ENCODE measurements at places on chromosomes 3 and 15. TPM values are rescaled to one million over a fixed set of nuclear protein-coding genes. Genes with fewer than 3 reads are reported as not detected.

DNA sequence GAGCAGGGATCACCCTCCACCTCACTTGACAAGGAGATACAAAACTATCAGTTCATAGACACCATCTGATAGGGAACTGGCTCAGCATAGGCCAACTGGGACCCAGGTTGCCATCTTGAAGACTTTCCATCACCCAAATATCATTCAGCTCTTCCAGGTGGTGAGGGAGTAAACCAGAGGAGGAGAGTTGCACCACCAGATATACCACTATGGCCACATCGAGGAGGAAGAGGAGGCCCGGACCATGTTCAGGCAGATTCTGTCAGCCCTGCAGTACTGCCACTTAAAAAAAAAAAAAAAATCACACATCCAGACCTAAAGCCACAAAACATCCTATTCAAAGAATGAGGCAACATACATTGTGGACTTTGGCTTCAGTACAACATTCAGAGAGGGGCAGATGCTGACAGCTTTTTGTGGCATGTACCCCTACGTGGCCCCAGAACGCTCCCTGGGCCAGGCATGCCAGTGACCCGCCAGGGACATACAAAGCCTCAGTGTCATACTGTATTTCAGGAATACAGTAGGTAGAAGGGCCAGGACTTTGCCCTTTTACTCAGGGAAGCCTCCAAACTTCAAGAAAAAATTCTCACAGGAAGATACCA lies 18.4 kb upstream of the EMC3 start:
- DNase-seq: no peak

DNA sequence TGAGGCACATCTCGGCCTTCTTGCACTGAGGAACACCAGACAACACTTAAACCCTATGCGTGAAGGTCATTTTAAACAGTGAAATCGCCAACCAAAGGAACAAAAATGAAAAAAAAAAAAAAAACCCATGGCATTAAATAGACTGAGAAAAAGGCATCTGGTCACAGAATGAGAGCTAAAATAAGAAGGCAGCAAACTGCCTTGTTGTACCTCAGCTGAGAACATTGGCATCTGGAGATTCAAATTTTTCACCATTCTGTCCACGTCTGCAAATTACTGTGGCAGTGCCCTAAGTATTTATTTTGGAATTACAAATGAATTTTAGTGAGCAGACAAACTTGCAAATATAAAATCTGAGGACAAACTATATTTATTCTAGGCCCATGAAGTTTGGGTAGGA lies 82.6 kb upstream of the POU1F1 start:
- no peak for DNase-seq

GRCh38 chr3:35505181-35505580 lies 134.1 kb upstream of the ARPP21 start:
- no peak for DNase-seq

GRCh38 chr3:46930166-46930944 lies 46.2 kb downstream of the CCDC12 start:
- no peak for DNase-seq

DNA sequence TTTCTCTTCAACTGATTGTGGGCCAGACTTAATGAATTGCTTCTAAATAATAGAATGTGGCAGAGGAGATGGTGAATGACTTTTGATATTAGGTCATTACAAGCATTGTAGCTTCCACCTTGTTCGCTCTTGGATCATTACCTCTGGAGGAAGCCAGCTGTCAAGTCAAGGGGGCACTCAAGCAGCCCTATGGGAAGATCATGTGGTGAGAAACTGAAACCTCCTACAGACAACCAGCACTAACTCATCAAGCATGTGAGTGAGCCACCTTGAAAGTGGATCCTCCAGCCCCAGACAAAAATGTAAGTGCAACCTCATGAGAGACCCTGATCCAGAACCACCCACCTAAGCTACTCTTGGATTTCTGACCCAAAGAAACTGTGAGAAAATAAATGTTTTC lies 109.8 kb upstream of the TBC1D5 start:
- no peak for DNase-seq

GRCh38 chr3:149933858-149934257 lies 36.8 kb downstream of the PFN2 start:
- DNase-seq: no peak

DNA sequence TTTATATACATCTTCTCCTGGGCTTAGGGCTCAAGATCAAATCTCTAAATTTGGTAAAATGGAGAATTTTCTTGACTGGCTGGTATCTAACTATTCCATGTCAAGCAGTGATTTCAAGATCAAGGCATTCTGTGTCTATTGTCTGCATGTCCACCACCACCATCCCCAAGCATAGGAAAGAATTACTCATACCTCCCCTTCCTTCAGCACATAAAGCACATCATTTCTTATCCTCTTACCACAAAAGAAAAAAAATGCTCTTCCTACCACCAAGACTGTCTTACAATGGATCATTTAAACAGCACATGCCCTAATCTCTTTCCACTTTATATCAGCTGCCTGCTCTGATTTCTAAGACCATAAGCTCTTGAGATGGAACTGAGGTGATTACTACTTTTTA lies 470.5 kb upstream of the THBS1 start:
- no peak for DNase-seq

DNA sequence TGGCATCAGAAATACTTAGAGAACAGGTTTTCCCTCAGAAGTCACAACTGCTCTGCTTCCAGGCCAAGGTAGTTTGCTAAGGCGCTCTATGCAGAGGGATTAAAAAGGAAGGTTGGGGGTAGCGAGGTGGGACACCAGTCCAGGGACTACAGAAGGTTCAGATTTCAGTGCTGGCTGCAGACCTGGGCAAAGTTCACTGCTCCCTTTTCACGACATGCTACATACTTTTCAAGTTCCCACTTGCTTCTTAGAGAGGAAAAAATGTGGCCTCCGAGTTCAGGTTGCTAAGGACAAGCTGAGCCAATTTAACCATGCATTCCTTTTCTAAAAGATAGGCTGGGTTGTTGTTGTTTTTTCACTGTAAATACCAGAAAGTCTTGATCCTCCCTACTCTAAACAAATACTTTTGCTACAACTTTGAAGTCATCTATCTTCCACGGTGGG lies 158.6 kb upstream of the NR2F2 start:
- no peak for DNase-seq

GRCh38 chr3:31900583-31900982 lies 80.5 kb downstream of the OSBPL10 start:
- no peak for DNase-seq

DNA sequence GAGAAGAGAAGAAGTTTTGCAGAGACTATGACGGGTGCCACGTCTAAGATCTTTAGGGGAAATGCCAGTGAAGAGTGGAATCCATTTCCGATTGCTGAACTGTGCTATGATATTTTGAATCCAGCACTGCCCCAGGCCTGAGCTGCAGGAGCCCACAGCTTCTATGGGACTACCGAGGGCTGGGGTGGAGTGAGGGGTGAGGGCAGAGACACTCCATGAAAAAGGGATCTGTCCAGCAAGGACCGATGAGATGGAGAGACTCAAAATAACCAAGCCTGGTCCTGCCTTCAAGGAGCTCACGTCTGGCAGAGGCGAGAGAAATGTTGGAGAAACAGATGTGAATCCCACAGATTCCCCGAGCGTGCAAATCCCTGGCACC lies 79.8 kb upstream of the MEF2A start:
- no peak for DNase-seq

DNA sequence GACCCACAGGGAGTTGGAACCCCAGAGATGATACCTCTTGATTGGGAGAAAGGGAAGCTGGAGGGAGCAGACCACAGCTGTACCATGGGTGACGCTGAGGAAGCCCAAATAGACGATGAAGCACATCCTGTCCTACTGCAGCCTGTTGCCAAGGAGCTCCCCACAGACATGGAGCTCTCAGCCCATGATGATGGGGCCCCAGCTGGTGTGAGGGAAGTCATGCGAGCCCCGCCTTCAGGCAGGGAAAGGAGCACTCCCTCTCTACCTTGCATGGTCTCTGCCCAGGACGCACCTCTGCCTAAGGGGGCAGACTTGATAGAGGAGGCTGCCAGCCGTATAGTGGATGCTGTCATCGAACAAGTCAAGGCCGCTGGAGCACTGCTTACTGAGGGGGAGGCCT lies 201.1 kb downstream of the AKAP13 start:
- peak; percentile 80 for DNase-seq

DNA sequence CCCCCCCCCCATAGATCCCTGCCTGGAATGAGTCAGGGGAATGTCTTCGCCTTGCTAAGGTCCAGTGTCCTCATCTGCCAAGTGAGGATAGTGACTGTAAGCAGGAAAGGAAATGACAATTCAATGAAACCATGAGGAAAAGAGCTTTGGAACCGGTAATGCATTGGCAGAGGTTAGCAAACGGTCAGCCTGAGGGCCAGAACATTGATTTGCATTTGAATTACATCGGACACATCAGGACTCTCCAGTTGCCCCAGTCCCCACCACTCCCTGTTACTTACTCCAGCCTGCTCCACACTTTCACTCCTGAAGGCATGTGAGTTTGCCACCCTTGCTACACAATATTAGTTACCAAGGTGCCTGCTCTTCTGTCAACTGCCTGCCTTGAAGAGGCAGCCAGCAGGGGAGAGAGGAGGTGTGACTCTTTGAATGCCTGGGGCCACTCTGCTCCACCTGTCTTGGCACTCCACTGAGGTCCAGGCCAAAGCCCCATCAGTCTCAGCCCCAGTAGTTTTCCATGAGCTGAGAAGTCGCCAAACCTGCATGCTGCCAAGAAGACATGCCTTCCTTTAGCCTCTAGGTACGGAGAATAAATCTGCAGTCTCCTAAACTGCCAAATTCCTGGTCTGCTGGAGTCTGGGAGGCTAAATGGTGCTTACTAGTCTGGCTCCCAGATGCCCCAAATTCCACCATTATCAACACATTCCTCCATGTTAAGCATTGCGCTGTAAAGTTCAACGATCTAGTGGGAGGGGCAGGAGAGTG lies 191.7 kb upstream of the TLE3 start:
- DNase-seq: no peak

DNA sequence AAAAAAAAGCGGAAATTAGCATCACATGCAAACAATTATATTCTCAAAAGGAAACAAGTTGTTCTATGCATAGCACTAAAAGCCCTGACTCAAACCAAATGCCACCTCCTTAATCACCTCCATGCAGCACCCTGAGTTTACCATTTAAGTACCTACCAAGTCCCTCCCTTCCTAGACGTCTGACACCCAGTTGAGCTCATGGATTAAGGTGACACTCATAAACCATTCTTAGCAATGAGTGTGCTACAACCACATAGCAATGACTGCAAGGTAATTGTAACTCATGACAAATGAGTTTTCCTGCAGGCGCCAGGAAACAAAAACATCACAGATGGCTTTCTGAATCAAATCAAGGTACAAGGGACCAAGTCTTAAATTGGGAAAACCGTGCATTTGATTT lies 32.0 kb downstream of the WWTR1 start:
- DNase-seq: no peak

DNA sequence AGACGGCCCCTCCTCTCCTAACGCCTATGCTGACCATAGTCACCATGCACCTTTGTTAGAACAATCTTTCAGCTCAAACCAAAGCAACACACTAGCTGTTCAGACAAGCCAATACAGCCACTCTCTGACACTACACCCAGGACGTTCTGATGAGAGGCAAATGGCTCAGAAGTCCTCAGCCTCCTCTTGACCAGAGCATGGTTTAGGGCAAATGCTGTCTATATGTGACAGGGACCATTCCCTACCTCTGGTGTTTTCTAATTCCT lies 264.8 kb upstream of the HES1 start:
- DNase-seq: no peak

GRCh38 chr3:123129532-123129931 lies 62.7 kb downstream of the PDIA5 start:
- no peak for DNase-seq

GRCh38 chr3:126464997-126465396 lies 10.7 kb downstream of the ZXDC start:
- DNase-seq: no peak

DNA sequence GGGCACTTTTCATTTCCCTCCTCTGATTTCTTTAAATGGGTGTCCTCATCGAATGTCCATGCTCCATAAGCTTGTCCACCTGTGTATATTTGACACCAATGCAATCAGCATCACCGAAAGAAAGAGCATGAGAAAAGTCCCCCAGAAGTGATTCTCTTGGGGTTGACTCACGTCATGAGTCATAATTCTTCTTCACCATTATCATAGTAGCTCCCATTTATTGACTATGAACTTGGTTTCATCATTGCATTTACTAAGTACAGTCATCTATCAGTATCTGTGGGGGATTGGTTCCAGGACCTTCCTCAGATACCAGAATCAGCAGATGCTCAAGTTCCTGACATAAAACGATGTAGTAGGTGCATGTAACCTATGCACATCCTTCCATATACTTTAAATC lies 372.5 kb upstream of the CFAP20DC start:
- peak; percentile 25 for DNase-seq

DNA sequence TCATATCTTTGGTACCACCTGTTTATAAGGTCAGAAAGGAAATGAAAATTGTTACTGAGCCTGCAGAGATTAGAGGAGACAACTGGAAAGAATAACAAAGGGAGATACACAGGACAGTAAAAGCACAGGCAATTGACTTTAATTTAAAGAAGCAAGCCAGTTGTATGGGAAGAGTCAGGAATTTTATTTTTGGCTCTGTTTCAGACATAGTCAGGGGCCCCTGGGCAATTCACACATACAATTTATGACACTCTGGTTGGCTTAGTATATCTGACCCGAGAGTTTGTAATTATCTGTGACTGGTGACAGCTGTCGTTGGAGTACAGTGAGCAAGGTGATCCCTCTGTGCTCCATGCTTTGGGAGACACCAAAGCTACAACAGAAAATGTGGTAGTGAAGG lies 591.9 kb upstream of the NECTIN3 start:
- no peak for DNase-seq

- DNase-seq: peak; percentile 58
Measured at GRCh38 chr15:90184786-90185704, 16.1 kb upstream of the SEMA4B start.

- DNase-seq: no peak
Measured at GRCh38 chr3:45923755-45924154, 19.5 kb upstream of the CXCR6 start.

- DNase-seq: no peak
Measured at GRCh38 chr15:42138968-42139386, 17.5 kb downstream of the PLA2G4F start.

CCNDBP1 gene
- total RNA-seq: 62.1 TPM

TUSC7 gene
- not detected for total RNA-seq

RTP4 gene
- total RNA-seq: 0.81 TPM

ASB14 gene
- not detected for total RNA-seq

ZBBX gene
- total RNA-seq: not detected

ZNF385D gene
- not detected for total RNA-seq

CYP8B1 gene
- total RNA-seq: not detected

HHLA2 gene
- total RNA-seq: 0.22 TPM

STXBP5L gene
- total RNA-seq: not detected
